ENCODE measurements at places on chromosomes 5 and 9.

- DNase-seq: no peak
These were observed 210.1 kb downstream of the ERCC6L2 start for GRCh38 chr9:96085491-96086143.

- no peak for DNase-seq
These were observed 756.8 kb upstream of the CDH6 start for GRCh38 chr5:30436691-30437090.

- DNase-seq: no peak
These were observed 517.5 kb downstream of the EFNA5 start for GRCh38 chr5:107153283-107153682.

GRCh38 chr9:6152788-6153187, 62.8 kb upstream of the IL33 start:
- no peak for DNase-seq

DNA sequence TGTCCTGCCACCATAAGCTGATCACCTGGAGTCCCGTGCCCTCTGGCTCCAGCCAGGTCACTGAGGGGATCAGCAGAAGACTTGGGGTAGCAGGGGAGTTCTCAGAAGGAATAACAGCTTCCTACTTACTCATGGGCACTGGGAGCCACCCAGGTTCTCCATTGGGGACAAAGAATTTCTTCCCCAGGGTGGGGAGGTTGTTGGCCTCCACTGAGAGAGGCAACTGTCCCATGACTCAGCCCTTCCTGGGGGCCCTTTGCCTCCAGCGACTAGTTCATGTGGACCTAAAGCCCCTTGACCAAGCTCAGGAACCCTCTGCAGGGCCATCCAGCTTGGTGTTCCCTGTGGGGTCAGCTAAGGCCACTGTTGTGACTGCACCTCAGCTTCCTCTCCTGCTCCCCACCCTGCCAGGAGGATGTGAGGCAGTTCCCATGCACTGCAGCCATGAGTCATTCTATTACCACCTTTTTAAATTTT, 175.0 kb downstream of the AUH start:
- DNase-seq: no peak

DNA sequence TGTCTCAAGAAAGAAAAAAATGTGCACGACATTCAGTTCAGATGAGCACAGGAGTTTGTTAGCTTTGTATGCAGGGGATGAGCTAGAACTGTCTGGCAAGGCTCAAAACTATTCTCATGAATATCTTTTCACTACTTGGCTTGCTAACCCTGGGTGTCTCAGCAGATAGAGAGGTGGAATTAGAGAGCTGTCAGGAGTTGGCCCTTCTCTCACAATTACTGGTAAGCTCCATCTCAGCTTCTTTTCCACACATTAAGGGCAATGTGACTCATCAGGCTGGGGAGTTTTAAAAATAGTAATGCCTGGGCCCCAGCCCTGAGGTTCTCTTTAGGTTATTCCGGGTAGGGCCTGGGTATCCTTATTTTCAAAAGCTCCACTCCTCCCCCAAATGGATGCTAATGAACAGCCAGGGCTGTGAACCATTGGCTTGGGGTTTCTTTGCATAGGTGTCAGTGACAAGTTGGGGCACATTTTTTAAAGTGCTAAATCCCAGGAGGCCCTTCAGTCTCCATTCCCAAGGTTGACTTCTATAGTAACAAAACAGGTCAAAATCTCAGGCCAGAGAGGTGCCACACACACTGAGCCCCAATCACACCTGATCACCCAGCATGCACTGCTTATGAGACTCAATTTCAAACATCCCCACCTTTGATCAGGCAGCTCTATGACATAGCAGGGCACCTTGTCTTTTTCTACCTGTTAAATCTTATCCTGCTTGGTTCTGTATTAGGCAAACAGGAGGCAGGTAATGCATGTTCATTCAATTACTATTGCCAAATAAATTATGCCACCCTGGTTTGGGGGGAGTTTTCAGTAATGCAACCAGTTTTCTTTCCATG, 239.7 kb upstream of the DAP start:
- no peak for DNase-seq

DNA sequence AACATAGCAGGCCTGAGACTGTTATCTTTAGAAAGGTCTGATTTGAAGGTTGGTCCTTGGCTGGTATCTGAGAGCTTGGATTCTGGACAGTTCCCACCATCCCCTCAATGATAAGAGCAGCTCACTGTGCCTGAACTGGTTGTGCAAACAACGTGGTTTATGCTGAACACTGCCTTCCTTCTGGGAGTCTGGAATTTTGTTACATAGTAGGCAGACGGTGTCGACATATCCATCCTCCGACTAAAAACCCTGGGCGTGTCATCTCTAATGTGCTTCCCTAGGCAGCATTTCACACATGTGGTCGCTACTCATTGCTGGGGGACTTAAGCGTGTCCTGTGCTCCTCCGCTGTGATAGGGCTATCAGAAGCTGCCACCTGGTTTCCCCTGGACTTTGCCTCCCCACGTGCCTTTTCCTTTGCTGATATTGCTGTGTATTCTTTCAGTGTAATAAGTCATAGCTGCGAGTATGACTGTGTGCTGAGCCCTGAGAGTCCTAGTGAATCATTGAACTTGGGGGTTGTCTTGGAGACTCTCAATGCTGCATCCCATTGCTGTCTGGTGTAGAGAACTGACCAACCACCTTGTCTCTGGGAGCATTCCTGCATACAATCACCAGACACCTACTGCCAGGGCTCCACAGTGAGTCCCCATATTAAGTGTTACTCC, 119.1 kb upstream of the TBC1D2 start:
- no peak for DNase-seq

GRCh38 chr5:113242481-113243348, 192.1 kb downstream of the TSSK1B start:
- DNase-seq: no peak

GRCh38 chr5:674630-675011, 18.5 kb downstream of the TPPP start:
- no peak for DNase-seq

- no peak for DNase-seq
These were observed 616 bp upstream of the TSPAN17 start for GRCh38 chr5:176646707-176647029.

DNA sequence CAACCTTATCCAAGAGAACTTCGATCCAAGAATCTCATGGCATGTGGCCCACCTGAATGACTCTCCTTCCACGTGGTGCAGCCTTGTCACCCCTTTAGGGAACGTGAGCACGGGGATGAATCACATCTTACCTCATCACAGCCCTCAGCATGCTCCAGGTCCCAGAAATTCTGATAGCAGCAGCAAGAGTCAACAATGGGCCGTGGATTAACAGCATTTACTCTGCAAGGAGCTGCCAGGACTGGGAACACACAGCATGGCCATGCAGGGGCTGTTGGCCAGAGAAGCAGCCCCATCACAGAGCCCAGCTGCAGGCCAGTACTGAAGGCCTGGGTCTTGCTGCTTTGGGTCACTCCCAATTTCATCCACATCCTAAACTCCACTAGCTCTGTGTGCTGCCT, 150.4 kb downstream of the C5orf15 start:
- no peak for DNase-seq

DNA sequence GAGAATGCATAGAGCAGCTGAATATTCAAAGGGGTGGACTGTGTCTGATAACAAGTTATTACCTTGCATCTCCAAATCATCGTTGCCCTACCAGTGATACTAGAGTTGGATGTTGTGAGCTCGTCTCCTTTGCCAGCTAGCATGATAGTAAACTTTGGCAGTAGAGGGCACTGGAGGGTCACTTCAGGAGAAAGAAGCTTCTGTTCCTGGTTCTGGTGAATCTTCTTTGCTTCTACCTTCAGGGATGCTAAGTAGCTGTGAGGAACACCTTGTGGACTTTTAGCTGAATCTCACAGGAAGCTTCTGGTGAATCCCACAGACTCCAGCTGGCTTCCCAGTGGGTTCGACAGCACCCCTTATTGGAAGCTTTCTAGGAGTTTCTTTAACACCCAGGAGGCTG, 626.6 kb upstream of the SGCD start:
- DNase-seq: no peak

DNA sequence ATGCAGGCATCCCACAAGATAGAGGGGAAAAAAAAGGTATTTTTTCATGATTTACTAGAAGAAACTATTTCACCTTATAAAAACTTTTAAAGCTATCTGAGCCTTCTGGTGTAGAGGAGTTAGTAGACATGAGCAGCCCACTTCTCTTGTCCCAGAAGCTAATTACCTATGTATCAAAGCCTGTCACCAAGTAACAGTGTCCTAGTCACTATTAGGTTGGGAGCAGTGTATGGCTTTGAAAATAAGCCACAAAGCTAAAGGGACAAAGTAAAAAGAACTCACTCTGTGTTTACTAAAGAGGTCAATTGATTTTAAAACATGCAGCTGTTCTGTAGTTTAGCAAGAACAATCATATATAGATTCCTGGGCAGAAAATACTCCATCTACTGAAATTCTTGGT, 1286.1 kb downstream of the PTPRD start:
- DNase-seq: no peak

DNA sequence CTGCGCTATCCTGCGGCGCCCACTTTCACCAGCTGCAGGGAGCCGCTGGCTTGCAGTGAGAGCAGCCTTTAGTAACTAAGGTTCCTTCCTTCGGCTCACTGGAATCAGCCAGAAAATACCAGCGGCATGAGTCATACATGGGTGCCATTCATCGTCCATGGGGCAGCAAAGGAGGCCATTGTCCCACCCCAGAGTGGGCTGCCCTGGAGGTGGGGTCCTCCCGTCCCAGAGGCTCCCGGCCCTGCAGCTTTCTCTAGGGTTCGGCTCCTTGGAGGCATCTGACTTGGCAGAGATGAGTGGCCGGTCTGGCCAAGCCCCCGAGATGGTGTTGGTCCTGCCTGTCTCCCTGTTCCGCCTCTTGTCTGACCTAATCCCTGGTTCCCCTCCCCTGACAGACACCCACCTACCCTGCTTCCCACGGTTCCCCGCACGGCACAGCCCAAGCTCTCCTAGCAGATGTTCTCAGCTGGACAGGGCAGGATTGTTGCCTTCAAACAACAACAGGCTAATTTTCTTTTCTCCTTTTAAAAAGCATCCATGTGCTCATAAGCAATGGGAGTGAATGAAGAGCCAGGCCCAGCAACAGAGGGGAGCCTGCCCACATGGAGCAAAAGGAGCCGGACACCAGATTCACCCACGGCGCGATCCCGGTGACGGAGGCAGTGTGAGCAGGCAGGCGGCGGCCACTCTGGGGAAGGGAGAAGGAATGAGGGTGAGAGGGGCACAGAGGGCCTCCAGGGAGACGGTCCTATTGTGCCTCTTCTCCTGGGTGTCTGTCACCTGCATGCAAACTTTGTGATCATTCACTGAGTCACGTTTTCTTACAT, 97.0 kb upstream of the COL5A1 start:
- no peak for DNase-seq

DNA sequence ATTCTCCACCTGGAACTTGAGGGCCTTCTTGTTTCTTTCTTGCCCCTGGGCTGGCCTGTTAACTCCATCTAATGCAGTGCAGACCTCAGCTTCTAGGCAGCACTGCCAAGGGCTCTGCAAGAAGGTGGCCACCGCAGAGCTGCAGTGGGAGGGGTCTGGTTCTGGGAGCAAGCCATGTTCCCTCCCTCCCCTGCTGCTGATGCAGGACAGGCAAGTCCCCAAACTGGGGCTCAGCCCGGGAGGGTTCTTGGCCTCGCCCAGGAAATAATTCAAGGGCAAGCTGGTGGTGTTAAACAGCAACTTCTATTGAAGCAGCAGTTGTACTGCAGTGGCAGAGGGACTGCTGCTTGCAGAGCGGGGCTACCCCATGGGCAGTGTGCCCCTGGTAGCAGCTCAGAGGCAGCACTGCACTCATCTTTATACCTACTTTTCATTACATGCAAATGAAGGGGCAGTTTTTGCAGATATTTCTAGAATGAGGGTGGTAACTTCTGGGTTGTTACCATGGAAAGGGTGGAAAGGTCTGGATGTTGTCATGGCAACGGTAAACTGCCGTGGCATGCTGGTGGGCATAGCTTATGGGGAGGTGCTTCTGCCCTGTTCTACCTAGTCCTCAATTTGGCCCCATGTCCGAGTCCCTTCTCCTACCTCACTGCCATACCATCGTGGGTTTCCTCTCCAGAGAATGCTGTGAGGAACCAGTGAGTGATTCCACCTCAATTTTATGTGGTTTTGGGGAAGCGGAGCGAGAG, 82.1 kb downstream of the WDR41 start:
- no peak for DNase-seq

- DNase-seq: no peak
These were observed 15.9 kb downstream of the FBXW5 start for GRCh38 chr9:136928591-136928990.

DNA sequence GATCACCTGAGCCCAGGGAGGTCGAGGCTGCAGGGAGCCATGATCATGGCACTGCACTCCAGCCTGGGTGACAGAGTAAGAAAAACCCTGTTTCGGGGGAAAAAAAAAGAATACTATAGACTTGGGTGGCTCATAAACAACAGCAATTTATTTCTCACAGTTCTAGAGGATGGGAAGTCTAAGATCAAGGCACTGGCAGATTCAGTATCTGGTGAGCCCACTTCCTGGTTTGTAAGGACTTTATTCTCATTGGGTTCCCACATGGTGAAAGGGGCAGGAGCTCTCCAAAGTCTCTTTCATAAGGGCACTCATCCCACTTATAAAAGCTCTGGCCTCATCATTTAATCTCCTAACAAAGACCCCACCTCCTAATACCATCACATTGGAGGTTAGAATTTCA, 8.7 kb downstream of the HINT1 start:
- DNase-seq: no peak

GRCh38 chr9:111610845-111611244, 11.4 kb upstream of the PTGR1 start:
- DNase-seq: no peak

GRCh38 chr9:21081999-21082398, 4.3 kb upstream of the IFNB1 start:
- no peak for DNase-seq
